ENCODE measurements at places on chromosomes 7 and 10.

GRCh38 chr10:101038484-101038883 is 7.5 kb downstream of the SFXN3 start:
- DNase-seq, result no peak

GRCh38 chr7:50268990-50269389 is 35.5 kb upstream of the IKZF1 start:
- no peak for DNase-seq

GRCh38 chr10:3027866-3028265 is 39.5 kb upstream of the PFKP start:
- DNase-seq, result no peak

DNA sequence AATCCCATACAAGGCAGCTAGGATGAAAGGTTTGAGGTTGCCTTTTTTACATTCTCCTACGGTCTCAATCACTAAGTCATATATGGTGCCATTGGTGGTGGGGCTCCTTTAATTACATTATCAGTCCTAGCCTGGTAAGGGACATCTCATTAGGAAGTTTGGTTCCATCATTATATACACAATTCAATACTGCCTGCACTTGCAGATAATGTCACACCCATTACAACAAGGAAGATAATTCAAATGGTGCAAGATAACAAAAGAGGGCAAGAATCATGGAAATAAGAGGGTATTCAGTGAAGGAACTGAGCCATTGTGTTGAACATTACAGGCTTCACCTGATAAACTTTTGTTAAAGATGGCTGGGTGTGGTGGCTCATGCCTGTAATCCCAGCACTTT is 1.7 kb upstream of the TMEM248 start:
- no peak for DNase-seq

DNA sequence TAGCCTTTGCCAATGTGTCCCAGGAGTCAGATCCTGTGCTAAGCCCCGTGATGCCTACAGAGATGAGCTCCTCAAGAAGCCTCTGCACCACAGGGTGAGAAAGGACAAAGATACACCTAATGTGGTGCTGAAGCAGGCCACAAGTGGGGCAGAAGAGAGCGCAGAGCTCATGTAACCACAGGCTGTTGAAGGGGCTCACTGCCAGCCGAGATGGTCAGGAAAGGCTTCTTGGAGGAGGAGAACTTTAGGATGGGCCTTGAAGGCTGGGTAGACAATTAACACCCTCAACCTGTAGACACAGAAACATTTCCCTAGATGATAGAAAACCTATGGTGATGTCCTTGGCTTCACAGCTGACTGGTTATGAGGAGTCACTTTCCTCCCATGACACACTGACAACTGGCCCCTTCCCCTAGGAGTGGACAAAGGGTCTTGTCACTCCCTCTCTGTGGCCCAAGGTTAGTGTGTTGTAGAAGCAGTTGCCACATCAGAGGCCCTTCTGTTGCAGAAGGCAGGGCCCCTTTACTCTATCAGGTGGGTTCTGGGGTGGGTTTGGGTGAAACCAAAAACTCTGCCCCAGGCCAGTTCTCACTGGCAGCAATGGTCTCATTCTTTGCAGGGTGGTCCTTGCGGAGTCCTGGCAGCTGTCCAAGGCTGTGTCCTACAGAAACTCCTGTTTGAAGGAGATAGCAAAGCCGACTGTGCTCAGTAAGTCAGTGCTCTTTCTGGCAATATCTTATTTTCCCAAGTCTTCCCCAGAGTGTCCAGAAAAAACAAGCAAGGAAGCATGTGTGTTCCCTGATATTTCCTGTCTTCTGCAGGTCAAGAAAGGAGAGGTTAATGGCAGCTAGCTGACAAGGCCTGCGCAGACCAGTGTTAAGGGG is 69.2 kb downstream of the MINDY4 start:
- DNase-seq, result no peak

- DNase-seq, result peak; percentile 68
Measured at GRCh38 chr7:3063016-3063753, 19.5 kb upstream of the CARD11 start.

DNA sequence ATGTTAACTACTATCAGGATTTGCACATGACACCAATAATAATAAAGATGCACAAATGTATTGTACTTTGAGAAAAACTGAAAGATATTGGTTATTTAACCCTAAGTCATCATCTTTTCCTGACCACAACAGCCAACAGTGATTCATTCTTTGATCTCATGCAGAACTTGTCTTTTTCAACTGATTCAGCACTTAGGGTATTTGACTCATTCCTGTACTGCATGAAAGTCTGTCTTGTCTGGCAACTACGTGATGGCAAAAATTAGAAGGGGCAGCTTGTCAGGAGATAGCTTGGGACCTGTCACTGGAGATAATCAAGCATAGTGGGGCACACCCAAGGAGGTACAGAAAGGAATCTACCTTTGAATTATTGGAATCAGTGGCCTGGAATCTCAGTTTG is 77.8 kb upstream of the LRRC17 start:
- no peak for DNase-seq

- no peak for DNase-seq
Measured at GRCh38 chr10:118161461-118162246, 114.9 kb upstream of the RAB11FIP2 start.

- DNase-seq, result no peak
Measured at GRCh38 chr10:90112681-90113080, 411.3 kb downstream of the KIF20B start.
